ENCODE measurements at places on chromosomes 1 and 21.
A peak's percentile ranks its signal among the peaks of the same experiment; 100 is the strongest.

DNA sequence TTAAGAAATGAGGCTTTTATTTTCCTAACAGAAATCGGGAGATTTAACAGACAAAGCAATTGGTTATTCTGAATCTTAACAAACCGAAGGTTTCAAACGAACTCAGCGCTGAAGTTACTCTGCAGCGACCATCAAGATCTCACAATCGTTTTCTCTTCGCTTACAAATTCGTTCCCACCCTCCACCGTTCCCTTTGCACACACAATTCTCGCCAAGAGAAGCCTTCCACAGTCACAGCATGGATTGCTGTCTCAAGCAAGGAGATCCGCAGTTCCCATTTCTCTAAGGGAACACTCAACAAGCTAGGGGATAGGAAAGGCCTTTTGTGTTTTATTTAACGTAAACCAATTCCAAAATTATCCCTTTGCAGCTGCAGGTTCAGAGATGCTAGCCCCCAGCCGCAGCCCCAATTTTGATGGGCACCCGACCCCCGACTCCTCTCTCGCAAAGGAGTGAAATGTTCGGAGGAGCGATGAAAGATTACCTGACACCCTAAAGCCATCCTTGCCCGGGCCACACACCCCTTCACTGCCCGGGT, 755 bp downstream of the FBXO42 start:
- peak; percentile 46 for DNase-seq

- peak; percentile 100 for DNase-seq
Observed at GRCh38 chr1:177310326-177310725, 139.6 kb downstream of the BRINP2 start.

DNA sequence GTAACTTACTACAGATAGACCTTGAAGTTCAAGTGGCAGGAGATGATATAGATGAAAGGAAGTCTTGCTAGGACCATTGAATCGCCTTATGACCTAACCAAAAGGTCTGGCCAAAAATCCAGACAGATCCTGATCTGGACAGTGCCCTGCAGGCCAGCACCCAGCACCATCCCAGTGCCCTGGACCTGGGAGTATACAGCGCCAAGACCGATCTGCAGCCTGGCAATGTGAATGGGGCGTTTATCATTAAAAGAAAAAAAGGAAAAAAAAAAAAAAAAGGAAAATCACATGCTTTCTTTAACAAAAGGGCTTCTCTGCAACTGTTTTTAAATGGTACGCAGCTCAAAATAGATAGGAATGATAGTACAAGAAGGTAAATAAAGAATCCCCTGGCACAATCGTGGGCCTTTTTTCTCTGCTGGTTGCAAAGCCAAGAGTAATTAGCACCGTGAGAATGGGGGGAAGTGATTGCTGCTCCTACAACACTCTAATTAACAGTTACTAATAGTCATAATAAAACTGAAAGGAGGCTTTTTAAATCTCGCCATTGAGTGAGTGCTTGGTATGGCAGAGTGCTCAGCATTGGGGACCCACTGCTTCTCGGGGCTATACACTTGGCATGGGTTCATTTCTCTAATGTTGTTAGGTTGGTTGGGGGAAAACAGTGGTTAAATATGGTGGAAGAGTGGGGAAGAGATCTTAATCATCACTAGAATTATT, 146.7 kb downstream of the KAZN start:
- no peak for DNase-seq

- no peak for DNase-seq
Observed at GRCh38 chr1:56399795-56400194, 179.6 kb downstream of the PLPP3 start.

- DNase-seq, result no peak
Observed at GRCh38 chr1:90716243-90716551, 905 bp downstream of the BARHL2 start.

- no peak for DNase-seq
Observed at GRCh38 chr1:37954316-37954971, 7.6 kb upstream of the INPP5B start.
